Brain pericyte (primary cell): ENCODE measurements at places on chromosomes 4 and X.

- no peak for DNase-seq
These were observed 48.8 kb downstream of the RBPJ start for GRCh38 chr4:26369581-26369980.

DNA sequence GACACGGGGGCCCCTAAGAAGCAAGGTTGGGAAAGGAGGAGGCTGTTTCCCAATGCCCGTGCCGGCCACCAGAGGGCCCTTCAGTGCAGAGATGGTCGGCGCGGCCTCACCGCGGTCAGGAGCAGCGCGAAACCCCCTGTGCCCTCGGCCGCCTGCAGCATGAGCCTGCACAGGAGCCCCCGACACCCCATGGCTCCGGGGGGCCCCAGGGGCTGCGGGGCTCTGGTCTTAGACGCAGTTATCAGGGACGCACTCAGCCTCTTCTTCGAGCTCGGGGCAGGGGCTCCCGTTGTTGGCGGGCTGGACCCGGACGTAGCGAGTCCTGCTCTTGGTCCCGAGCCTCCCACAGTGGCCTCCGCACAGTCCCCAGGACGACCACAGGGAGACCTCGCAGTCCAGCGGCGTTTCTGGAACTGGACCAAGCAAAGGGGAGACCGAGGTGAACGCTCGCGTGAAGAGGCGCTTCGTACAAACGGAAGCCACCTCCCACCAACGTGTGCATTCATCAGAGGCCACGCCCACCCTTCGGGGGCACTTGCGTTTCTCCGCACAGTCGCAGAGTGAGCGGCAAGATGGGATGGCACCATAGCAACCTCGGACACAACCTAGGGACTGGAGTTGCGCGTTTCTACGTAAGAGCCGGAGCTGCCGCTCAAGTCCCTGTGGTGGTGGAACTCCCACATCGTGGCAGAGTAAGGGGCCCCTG is 5.0 kb downstream of the SPON2 start:
- DNase-seq, result no peak

DNA sequence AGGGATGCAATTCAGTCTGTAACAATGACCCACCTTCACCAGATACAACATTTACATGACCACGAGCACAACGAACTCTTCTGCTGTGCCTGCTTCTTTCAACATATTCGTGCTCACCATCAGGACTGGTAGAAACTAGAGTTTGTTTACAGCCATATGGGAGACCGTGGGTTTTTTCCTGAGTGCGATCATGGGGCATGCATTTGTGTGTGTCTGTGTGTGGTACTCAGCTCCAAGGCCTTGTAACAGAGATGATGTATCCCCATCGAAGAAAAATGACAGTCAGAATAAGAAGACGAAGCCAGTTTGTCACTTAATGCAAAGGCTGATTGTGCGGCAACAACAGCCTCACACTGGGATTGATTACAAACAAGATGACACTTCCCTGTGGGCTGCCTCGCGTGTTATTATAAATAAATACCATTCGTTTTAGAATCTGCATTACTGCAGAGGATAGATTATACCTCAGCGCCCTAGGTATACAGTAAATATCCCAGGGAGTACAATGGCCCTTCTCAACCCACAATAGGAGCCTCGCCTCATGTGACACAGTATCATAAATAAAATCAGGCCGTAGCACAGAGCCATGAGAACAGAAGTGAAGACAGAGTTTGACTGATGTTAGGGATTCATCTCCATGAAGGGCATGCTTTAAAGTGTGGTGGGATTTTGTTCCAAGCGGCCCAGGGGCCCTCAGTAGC is 97.3 kb upstream of the NOCT start:
- DNase-seq, result no peak

- DNase-seq, result no peak
These were observed 56.9 kb upstream of the TADA2B start for GRCh38 chr4:6986072-6986780.

GRCh38 chr4:99614491-99614890 is 39.9 kb downstream of the MTTP start:
- DNase-seq, result no peak

DNA sequence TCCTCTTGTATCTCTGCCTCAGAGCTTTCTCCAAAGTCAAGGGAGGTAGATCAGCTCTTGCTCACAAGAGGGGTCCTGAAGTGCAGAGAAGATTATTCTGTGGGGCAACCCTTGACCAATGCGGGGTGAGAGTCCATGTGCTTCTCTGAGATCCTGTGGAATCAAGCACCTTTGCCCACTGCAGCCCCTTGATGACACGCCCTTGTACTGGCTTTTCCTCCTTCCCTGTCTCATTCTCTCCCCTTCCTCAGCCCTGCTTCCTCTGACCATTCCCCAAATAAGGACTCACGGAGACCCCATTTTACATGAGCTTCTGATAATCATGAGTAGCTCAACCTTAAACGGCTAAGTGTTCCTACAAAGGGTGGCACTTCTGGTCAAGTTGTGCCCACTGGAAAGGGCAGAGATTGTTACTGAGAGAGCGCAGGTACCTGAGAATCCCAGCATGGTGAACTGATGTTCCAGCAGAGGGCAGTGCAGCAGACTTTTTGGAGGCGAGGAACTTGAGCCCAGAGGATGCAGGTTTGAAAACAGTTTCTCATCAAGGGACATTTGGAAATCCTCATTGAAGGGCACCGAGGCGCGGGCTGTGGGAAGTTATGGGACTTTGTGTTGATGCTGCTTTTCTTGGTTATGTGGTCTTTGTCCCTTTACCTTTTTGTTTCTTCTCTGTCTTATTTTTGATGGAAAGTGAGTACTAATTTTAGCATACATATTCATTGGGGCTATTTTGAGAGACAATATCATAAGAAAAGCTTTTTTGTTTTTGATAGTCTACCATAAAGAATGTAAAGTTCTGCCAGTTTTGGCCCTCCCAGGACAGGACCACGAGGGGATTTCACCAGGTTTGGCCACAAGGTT is 201.3 kb downstream of the RBM46 start:
- no peak for DNase-seq

- no peak for DNase-seq
These were observed 18.0 kb upstream of the NFKB1 start for GRCh38 chr4:102483120-102483519.

- no peak for DNase-seq
These were observed 14.0 kb downstream of the CHIC2 start for GRCh38 chr4:54050214-54050904.

DNA sequence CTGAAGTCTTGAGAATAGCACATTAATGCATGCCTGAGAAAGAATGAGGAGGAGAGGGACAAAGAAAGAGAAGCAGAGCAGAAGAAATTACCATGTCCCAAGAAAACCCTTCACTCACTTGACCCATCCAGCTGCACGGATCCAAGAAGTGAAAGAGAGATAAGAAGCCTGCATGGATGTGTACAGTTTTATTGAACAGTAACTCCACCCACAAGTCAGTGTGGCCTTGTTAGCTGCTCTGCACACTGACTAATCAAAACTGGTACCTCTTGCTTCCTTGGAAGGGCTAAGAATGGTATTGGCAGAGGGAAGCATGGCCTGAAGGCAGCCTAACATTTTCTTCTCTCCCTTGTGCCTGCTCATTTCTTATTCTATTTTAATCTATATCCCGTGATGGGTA is 163.9 kb downstream of the SLC7A11 start:
- no peak for DNase-seq

GRCh38 chr4:15976456-15977447 is 13.8 kb upstream of the FGFBP2 start:
- DNase-seq, result no peak

GRCh38 chr4:3317011-3317655 is 24.3 kb downstream of the RGS12 start:
- no peak for DNase-seq

DNA sequence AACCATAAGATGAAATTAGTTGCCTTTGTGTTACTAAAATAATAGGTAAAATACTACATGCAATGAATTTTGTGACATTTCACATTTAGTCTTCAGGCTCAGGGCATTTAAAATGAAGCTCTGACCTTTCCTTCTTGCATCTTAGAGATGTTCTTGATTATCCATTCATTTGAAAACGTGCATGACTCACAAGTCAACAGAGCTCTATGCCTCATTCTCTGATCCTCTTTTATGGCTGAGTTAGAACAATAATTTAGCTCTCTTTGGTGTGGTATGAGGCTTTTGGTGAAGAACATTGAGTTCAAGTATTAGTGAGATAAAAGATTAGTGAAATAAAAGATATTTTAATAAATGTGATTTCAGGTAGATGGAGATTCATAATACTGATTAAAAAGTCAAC is 66.5 kb downstream of the TIGD2 start:
- no peak for DNase-seq

DNA sequence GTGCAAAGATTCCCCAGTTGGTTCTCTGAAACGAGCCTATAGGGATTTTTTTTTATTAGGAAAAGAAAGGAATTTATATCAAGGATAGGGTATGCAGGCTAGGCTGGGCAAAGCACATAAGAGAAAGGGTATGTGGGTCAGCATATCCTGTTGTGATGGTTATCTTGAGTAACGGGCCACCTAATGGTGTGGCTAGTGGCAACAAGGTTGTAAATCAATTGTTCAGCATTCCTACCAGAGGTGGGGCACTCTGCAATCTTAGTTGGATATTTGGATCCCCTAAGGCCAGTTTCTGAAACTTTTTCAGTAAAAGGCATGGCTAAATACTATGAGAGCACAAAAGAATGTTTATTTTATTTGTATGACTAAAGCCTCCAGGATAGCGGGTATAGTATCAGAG is 42.7 kb downstream of the DCAF12L1 start:
- DNase-seq, result no peak

DNA sequence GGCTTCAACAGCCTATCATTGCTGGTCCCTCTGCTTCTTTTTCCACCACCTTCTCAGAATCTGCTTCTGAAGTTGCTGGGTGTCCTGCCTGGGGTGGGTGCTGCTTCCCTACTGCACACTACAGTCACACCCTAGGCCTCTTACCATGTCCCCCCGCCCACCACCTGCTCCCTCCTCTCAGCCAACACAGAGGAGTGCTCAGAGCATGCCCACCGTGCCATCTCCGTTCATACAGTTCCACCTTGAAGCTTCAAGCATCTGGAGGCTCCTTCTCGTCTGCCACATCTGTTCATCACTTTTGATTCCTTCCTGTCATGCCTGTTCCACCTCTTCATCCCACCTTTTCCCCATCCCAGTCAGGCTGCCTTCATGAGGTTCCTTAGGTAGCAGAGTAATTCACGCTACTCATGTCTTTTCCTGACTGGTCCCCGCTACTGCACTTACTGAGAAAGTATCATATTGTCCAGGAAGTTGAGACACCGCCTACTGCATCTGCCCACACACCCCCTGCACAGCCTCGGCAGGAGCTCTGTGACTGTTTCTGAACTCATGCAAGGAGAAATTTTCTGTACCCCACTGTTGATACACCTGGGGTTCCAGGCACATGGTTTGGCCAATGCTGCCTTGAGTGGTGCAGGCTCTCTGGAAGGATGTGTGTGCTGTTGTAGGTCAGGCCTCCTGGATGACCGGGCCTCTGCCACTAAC is 39.5 kb downstream of the HADH start:
- no peak for DNase-seq

GRCh38 chr4:27807207-27807606 is 946.6 kb downstream of the STIM2 start:
- DNase-seq, result no peak

GRCh38 chrX:47579537-47579936 is 2.7 kb upstream of the TIMP1 start:
- DNase-seq, result peak; percentile 26

- DNase-seq, result no peak
These were observed 273.2 kb downstream of the EVC2 start for GRCh38 chr4:5435201-5435600.

GRCh38 chr4:113790478-113790877 is 28.9 kb upstream of the CAMK2D start:
- DNase-seq, result no peak

DNA sequence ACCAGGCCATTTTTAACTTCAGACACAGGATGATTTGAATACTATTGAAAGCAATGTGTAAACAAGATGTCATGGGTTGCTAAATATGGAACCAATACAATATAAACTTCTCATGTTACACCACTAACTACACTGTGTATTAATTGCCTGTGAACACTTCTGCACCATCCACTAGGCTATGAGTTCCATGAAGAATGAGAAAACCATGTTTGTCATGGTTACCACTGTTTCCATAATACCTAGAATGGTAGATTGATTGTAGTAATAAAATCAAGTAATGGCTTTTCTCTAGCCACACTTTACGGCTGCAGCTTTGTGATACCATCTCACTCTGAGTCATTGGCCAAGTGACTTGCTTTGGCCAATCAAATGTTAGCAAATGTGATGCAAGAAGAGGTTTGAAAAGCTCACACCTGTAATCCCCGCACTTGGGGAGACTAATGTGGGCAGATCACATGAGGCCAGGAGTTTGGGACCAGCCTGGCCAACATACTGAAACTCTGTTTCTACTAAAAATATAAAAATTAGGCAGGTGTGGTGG is 19.9 kb upstream of the CYBB start:
- DNase-seq, result no peak

GRCh38 chrX:68599256-68600152 is 48.0 kb upstream of the STARD8 start:
- DNase-seq, result no peak

DNA sequence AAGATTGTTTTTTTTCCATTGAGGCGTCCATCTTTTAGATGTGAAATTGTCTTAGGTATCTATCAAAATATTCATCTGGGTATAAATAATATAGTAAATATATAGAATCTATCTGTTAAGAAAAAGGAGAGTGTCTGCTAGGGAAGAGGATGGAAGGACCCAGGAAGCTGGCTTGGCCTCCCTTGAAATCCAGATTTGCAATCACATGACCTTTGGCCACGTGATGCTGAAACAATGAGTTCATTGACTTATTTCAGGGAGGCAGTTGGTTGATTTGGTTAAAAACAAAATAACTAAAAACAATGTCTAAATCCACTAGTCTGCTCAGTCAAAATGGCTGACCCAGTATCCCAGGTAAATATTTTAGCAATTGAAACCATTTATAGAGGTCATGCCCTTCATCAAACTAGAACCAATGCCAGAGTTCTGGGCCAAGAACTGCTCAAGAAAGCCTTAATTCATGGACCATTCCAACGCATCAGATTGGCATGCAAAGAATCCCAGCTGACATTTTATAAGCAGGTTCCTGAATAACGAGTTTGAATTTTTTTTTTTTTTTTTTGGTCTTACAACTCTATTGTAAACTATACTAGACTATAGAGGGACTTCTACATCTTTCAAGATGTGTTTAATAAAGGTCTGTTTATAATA is 172.7 kb downstream of the MID1 start:
- no peak for DNase-seq
